NCI-H1092 (cell line): ENCODE measurements at places on chromosomes 5 and 9.

GRCh38 chr9:112029921-112030444, 133.4 kb downstream of the UGCG start:
- DNase-seq: no peak

DNA sequence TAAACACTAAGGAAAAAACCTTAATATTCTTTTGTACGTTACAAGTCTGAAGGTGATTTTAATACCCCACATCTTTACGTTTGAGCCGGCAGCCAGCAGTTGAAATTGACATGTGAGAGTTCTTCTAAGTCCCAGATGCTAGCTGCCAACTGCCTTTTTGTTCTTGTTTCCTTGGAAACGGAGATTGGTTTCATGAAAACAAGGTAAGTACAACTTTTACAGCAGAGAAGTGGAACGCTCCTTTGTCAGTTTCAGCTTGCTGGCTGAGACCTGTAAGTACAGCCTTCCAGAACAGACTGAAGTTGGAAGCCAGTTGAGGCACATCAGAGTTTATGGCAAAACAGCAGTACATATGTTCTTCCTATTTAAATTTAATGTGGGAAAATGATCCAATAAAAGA, 1018.4 kb upstream of the ARRDC3 start:
- no peak for DNase-seq

GRCh38 chr9:78103971-78104433, 72.4 kb upstream of the GNAQ start:
- DNase-seq: no peak

- no peak for DNase-seq
Measured at GRCh38 chr5:38317868-38318267, 59.5 kb downstream of the EGFLAM start.

DNA sequence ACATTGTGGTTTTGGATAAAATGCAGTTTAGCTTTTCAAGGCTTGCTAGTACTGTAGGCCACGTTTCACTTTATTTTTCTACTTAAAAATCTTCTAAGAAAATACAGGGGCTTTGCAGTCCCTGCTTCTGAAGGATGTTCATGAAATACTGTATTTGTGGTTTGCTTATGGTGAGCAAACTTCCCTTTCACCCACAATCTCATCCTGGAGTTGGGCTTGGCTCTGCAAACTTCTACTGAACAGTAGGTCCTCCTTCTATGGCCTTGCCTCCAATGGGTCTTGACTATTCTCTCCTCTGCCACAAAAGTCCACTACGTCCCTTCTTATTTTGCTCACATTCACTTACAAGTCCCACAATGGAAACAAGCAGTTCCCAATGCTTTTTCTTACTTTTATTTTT, 502.7 kb upstream of the KLF4 start:
- no peak for DNase-seq

DNA sequence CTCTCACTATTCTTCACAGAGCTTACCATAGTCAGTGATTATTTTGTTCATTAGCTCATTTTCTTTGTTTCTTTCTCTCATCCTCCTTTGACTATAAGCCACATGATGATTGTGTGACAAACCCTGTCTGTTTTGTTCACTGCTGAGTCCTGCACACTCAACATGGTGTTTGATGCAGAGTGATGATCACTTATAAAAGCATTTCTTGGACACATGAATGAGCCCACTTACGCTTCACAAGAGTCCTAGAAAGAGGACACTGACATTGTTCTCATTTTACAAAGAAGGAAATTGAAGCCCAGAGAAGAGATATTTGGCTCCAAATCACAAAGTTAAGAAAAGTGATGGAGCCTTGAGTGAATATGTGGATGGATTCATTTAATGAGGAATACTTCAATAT, 13.4 kb downstream of the ABLIM3 start:
- no peak for DNase-seq

DNA sequence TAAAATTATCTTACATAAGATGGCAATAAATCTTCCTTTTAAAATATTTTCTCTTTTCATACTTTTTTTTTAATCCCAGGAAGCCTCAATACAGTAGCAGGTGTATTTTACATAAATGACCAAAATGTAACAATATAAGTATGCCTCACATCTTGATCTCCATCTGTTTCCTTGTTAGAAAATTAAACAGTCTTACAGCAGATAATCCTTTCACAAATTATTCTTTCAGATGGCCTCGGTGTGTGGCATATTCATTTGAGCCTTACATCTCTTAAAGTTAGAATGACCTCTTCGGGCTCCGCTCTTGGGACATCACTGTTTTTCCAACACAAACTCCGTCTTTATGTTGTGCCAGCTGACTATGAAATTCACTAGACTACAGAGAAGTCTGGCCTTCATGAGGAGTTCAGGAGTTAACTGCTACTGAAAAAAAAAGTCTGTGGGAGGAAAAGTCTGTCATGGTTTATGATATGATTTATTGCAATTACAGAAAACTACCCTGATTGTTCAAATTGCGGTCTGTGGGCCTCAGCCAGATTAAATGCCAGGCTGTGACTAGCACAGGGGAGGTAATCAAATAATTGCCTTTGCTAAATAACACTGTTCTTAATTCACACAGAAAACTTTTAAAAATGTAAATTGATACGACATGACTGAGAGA, 292.9 kb upstream of the PUM3 start:
- no peak for DNase-seq

DNA sequence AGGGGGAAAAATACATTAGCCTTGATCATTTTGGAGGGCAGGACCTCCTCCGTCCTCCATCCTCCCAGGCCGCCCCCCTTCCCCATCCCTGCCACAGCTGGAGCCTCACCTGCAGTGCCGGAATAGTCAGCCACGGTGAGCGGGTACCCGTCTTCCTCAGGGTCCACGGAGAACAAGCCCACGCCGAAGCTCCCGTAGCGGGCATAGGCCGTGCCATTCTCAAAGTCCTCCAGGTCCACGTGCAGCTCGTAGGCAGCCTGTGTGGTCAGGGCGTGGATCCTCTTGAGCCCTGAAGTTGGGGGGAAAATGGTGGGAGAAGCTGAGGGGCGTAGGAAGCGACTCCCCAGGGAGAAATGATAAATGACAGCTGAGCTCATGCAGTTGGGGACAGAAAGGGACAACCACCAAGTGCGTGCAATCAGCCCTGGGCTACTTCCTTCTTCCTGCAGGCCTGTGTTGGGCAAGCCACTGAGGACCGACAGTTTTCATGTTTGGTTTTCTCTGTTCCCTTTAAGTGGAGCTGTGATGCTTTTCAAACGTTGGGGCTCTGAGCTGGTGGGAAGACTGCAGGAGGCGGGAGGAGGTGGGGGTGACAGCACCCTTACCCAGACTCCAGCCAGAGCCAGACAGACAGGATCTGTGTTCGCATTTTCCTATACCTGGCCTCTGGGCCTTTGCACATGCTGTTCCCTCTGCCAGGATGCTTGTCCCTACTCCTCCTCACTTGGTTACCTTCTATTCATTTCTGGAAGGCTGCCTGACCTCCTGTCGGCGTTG, 8.7 kb upstream of the QRFP start:
- no peak for DNase-seq

GRCh38 chr5:60436518-60436917, 263.4 kb downstream of the DEPDC1B start:
- DNase-seq: no peak

DNA sequence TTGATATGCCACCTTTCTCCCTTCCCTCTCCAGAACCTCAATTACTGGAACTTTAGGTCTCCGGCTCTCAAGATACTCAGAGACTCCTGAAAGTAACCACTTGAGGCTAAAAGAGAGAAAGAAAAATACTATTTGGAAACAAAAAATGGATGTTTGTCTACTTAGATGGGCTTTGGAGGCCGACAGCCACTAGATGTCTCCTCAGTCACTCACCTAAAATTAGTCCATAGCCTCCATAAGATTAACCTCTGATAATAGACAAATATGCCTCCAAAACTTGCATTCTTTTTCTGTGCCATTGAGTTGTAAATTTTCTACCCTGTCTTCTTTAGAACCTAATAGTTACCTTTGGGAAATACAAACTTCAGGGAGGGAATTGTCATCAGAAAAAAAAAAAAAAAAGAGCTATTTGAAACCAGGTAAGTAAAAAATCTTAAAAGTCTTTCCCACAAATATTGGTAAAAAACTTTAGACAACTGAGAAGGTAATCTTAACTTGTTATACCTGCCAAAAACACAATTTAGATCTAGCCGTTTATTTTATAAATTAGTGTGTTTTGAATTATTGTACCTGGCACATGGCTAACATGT, 11.2 kb upstream of the PCDH1 start:
- DNase-seq: no peak

DNA sequence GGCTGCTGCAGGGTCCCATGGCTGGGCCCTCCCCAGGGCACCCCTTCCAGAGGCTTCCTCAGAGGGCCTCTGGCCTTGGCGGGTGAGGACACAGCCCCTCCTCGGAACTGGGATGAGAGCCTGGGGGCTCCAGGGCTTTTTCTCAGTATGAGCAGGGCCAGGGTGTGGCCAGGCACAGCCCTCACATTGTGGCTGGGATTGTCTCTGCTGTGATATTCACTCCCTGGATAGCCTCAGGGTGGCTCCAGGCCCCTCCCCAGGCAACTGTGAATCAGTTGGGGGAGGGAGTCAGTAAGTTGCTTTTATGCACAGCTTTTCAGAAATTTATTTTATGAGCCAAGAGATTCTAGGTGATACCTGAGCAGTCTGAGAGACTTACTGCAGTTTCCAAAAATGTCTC, 135.7 kb downstream of the CACNA1B start:
- no peak for DNase-seq

- no peak for DNase-seq
Measured at GRCh38 chr9:110984890-110985437, 53.3 kb downstream of the LPAR1 start.

DNA sequence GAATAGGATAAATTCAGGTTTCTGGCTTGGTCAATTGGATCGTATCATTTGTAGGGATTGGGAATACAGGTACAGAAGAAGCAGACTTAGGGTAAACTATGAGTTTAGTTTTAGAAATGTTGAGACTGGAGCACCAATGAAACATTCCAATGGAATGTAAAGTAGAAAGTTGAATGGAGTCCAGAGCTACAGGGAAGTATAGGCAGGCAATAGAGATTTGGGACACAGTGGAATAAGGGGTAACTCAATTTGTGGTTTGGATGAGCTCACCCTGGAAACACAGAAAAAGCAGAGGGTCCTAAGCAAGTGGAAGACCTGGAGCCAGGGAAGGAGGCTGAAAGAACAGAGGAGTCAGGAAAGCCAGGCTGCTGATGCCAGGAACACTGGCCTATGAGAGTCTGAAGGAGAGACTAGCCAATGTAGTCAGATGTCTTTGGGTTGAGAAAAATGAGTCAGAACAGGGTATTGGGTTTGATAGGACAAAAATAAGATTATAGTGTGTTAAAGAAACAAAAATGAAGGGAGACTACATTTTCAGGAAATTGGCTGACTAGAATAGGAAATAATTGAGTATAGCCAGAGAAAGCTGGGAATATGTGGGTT, 72.8 kb downstream of the STARD4 start:
- no peak for DNase-seq

GRCh38 chr9:72807765-72808445, 144.9 kb downstream of the ALDH1A1 start:
- DNase-seq: no peak

- no peak for DNase-seq
Measured at GRCh38 chr5:127746756-127747155, 43.6 kb downstream of the CCDC192 start.
